ENCODE measurements at places on chromosomes 3 and 15. TPM values are rescaled to one million over a fixed set of nuclear protein-coding genes. Genes with fewer than 3 reads are reported as not detected.

Gene LINGO1
- 12.4 TPM for total RNA-seq

Gene ECE2
- not detected for total RNA-seq

Gene ZNF106
- 12.3 TPM for total RNA-seq

Gene SAXO2
- total RNA-seq: 3.6 TPM

Gene RBPMS2
- 8.9 TPM for total RNA-seq

Gene RBP2
- total RNA-seq: not detected

Gene PP2D1
- total RNA-seq: not detected

Gene SH2D7
- total RNA-seq: not detected

Gene SLC12A1
- total RNA-seq: not detected

Gene ZSCAN2
- total RNA-seq: 15.5 TPM

Gene BLM
- 13.3 TPM for total RNA-seq

Gene BFSP2
- not detected for total RNA-seq

Gene RNF7
- total RNA-seq: 135 TPM

Gene GOLGA6L1
- not detected for total RNA-seq

Gene KIF15
- 8.9 TPM for total RNA-seq

Gene ZIC4
- not detected for total RNA-seq

Gene ATP2B2
- total RNA-seq: 0.21 TPM

Gene MESP1
- 7.2 TPM for total RNA-seq

Gene NUP210
- 32.3 TPM for total RNA-seq

Gene CTXND1
- not detected for total RNA-seq

Gene CDCP1
- 13.6 TPM for total RNA-seq

Gene TJP1
- total RNA-seq: 89.3 TPM

Gene CAPN3
- not detected for total RNA-seq

Gene EFCC1
- total RNA-seq: 0.06 TPM

Gene GOLGA8M
- total RNA-seq: not detected

Gene ARL14
- total RNA-seq: 1.1 TPM

Gene ALG1L2
- not detected for total RNA-seq

Gene AHSG
- 0.11 TPM for total RNA-seq

Gene OR5K2
- not detected for total RNA-seq

Gene TRAIP
- total RNA-seq: 12.6 TPM

Gene CYP11A1
- total RNA-seq: not detected

Gene DNAH12
- 0.19 TPM for total RNA-seq

Gene GPR15
- total RNA-seq: not detected

Gene C3orf49
- not detected for total RNA-seq

Gene ARHGAP31
- 0.96 TPM for total RNA-seq

Gene SCG3
- not detected for total RNA-seq

Gene ARPP21
- not detected for total RNA-seq

Gene IGSF10
- total RNA-seq: 0.78 TPM

Gene ACTC1
- total RNA-seq: 0.22 TPM

Gene ANKUB1
- not detected for total RNA-seq

All from A549 treated with CpdA at 1 μM for 4 hours (cell line).